Activated CD8-positive, alpha-beta T cell treated with anti-CD3 and anti-CD28 coated beads, Interleukin-2, amount 10 ng/mL, durations not matched to agents 7 days and 5 days (primary cell): ENCODE measurements at places on chromosomes 6 and 20.

GRCh38 chr6:29561606-29562181 is 2.2 kb upstream of the UBD start:
- DNase-seq, result no peak

DNA sequence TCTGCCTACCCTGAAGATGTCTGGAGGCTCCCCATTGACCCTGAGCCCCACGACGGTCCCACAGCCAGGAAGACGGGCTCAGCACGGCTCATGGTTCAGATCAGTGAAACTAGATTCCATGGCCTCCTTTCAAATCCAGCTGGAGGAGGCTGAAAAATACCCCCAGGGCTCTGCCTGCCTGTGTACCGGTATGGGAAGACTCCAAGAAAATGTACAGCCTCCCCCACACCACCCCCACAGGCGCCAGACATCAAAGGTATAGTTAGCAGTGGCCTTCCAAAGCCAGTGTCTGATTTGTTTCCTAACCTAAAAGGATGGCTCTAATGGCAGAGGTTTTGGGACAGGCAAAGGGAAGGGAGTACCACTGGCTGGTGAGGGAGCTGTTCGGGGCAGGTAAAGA is 86.2 kb upstream of the SNAP25 start:
- DNase-seq, result no peak

- DNase-seq, result peak; percentile 78
These were observed 807 bp downstream of the LKAAEAR1 start for GRCh38 chr20:64083378-64083803.

- no peak for DNase-seq
These were observed 2.5 kb upstream of the RNF144B start for GRCh38 chr6:18384621-18385020.

- DNase-seq, result no peak
These were observed 32.8 kb downstream of the CD40 start for GRCh38 chr20:46150943-46151342.

GRCh38 chr20:25078662-25079061 is 3.3 kb downstream of the VSX1 start:
- peak; percentile 8 for DNase-seq

DNA sequence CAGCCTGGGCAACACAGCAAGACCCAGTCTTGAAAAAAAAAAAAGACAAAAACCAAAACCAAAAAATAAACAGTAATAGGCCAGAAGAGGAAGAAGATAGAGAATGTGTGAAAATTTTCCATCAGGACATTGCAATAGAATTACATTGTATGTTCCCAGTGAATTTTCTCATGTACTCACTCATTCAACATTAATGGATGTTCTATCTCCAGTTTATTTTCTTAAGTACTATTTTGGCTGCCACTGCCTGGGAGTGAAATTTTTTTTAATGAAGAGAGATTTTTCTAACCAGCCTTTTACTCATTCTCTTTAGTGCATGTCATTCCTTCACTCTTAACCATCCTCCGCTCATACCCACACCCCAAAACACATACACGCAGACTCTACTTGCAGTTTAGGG is 282.8 kb downstream of the ALDH8A1 start:
- no peak for DNase-seq

GRCh38 chr20:61796738-61797137 is 268.9 kb downstream of the TAF4 start:
- no peak for DNase-seq

DNA sequence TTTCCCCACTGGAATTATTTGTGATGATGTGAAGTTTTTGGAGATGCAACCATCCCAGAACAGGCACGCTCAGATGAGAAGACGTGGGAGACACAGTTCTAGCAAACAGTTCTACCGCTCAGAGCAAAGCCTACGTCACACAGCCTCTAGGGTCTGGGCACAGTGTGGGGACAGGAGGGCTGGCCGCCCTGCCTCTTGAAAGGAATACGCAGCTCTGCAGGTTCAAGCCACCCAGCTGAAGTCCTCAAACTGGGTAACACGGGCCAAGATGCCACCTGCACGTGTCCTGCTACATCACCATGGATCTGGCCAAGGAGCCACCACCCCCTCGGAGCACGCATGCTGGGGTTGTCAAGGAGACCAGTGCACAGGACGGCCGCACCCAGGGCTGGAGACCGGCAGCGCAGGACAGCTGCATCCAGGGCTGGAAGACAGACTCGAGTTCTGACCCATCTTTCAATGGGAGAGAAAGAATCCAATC is 75.0 kb downstream of the NOL4L start:
- DNase-seq, result no peak

GRCh38 chr6:37399795-37400490 is 33.1 kb upstream of the CMTR1 start:
- no peak for DNase-seq

DNA sequence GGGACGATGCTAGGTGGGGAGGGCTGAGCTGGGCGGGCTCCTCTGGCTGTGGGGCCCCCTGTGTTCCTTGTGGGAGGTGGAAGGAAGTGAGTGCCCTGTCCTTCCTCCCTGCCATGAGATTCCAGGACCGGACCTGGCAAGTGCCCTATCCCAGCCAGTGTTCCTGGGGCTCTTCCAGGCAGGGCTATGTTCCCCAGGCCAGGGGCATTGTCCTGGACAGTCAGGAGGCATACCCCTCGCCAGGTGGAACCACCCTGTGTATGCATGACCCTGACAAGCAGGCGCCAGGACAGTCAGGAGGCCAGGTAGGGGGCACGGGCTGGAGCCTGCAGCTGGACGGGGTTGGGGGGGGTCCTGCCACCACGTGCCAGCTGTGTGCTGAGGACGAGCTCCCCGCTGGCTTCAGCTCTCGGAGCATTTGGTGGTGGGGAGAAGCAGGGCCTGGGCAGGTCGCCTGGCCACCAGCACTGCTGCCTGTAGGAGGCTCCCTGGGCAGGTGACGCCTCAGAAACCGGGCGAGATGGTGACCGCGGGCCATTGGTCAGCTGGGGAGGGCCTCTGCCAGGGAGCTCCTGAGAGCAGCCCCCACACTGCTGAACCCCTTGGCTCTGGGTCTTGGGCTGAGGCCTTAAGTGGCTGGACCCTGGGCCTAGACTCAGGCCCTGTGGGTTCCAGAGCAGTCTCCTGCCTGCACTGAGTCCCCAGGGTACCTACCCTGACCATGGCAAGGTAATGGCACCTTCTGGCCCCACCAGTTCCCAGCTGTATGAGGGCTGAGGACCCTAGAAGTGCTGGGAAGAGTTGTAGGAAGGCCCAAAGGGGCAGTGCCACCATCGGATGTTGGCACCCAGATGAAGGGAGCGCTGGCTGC is 694 bp downstream of the SLC17A9 start:
- peak; percentile 38 for DNase-seq

DNA sequence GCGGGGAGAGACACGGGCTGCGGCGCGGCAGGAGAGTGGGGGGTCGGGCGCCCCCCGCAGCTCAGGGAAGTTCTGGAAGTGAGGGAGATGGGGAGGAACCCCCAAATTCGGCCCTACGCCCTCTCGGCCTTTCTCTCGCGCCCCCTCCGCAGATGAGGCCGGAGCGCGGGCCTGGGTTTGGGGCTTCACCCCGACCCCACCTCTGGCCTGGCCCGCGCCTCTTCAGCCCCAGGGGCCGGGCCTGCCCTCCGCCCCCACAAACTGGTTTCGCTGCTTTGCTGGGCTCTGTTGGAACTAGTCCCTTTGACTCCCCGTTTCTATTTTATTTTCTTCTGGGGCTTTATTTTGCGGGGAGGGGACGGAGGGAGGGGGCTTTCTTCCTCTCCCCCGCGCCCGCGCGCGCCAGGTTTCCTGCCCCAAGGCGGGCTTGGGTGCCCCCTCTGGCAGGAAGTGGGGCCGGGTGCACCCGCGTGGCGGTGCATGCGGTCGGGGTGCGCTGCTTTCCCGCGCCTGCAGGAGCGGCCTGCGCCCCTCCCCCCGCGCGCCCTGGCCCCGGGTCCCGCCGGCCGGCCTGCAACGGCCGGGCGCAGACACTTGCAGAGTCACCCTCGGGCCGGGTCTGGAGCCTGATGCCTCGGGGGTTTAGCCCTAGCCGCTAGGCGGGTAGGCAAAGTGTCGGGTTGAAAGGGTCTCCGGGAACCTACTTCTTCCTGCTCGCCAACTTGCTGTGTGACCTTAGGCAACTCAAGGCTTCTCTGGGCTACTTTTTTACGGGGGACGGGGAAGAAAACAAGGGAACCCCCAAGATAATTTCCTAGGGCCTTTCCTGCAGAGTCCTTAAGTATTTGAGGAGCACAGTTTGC is 1.3 kb downstream of the HMGA1 start:
- peak; percentile 84 for DNase-seq

GRCh38 chr6:109864050-109864449 is 114.1 kb upstream of the GPR6 start:
- DNase-seq, result no peak

DNA sequence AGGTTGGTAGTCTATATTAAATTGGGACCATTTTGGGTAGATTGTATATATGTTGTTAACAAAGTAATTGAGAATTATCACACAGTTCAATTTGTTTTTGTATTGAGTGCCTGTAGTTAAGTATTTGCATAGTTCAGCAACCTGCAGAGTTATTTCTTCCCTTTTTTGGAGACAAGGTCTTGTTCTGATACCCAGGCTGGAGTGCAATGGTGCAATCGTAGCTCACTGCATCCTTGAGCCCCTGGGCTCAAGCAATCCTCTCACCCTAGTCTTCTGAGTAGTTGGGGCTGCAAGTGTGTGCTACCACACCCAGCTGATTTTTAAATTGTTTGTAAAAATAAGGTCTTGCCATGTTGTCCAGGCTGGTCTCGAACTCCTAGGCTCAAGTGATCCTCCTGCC is 250.5 kb downstream of the UTRN start:
- no peak for DNase-seq

- DNase-seq, result peak; percentile 65
These were observed 527 bp downstream of the TOMM34 start for GRCh38 chr20:44959638-44960102.

- no peak for DNase-seq
These were observed 121.9 kb downstream of the PHACTR3 start for GRCh38 chr20:59726281-59726595.

DNA sequence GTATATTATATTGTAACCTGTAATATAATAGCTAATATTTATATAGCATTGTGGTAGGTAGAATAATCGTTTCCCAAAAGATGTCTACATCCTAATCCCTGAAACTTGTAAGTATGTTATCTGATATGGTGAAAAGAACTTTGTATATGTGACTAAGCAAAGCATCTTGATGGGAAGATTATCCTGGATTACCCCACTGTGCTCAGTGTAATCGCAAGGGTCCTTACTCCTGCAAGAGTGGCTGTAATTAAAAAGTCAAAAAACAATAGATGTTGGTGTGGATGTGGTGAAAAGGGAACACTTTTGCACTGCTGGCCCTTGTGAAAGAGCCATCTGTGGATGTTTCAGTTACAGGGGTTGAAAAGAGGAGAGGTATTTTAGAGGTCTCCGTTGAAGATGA is 95.2 kb downstream of the EDN1 start:
- no peak for DNase-seq

DNA sequence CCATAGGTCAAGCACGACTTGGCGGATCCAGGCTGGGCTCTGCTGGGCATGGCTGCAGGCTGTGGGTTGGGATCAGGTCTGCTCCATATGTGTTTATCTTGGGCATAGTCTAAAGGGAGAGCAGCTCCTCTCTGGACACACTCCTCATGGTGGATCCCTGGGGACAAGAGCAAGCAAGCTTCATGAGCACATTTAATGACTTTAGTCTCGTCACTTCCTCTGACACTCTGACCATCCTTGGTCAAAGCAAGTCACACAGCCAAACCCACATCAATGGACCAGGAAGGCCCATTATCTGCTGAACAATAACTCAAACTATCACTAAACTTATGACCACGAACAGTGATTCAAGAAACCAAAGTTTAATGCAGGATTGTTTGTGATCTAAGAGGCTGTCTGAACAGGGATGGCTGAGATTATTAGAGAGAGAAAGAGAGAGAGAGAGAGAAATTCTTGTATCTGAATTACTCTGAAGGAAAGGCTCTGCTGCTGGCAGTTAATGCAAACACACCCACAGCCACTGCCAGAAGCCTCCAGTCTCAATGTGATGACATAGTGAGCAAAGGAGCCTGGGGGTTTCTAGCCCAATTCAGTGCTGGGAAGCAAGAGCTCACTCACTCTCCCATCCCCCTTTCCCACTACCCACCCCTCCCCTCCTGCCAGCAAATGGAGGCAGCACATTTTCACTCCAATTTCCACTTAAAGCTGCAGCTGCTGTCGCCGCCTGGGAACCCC is 490.2 kb upstream of the SULF2 start:
- no peak for DNase-seq
